ENCODE measurements at places on chromosomes 7 and 10. TPM values are rescaled to one million over a fixed set of nuclear protein-coding genes. Genes with fewer than 3 reads are reported as not detected.

DNA sequence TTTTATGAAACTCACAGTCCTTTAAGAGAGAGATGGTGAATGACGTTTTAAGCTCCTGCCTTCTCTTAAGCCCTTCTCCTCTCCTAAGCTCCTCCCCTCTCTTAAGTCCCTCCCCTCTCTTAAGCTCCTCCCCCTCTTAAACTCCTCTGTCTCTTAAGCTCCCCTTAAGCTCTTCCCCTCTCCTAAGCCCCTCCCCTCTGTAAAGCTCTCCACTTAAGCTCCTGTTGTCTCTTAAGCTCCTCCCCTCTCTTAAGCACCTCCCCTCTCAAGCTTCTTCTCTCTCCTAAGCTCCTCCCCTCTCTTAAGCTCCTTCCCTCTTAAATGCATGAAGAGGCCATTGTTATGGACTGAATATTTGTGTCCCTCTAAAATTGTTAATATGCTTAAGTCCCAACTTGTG is 1180.6 kb upstream of the AUTS2 start:
- DNase-seq: no peak

CFAP70 gene
- total RNA-seq: 2.0 TPM

- no peak for DNase-seq
Measured at GRCh38 chr10:2633630-2634029, 433.7 kb upstream of the PFKP start.

DNA sequence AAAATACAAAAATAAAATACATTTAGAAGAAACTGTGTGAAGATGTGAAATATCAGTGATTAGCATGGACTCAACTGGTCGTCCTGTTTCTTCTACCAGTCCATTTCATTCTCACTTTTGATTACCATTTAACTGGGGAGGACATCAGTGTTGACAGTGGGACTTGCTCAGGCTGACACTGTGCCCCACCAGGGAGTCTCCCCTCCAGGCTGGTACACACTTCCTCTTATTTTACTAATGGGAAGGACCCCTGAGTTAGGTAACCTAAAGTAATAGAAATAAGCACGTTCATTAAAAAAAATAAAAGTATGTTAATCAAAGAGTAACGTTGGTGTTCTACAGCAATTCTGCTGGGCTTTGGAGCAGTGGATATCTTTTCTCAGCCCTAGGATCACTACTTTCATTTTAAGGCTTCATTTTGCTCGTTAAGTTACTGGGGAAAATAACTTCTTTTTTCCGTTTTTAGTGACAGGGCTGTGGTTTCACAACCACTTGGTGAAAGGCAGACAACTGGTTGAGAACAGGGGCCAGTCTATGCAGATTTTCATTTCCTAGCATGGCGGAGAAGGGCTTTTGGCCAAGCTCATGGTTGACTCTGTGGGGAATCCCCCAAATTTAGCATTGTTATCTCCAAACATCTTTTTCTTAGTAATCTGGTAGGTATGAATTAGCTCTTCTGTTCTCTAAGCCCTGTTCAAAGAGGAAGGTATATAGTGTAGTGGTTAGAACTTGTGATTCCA is 2.1 kb downstream of the SNX10 start:
- no peak for DNase-seq

- DNase-seq: no peak
Measured at GRCh38 chr10:103452506-103453230, 498 bp upstream of the CALHM2 start.

- DNase-seq: no peak
Measured at GRCh38 chr10:110508159-110508788, 10.6 kb downstream of the DUSP5 start.

- DNase-seq: no peak
Measured at GRCh38 chr10:49289480-49289879, 9.5 kb upstream of the C10orf71 start.

All from left ventricle myocardium inferior (tissue), 1 donor.